ENCODE measurements at places on chromosomes 1 and 21. TPM values are rescaled to one million over a fixed set of nuclear protein-coding genes. Genes with fewer than 3 reads are reported as not detected.

DNA sequence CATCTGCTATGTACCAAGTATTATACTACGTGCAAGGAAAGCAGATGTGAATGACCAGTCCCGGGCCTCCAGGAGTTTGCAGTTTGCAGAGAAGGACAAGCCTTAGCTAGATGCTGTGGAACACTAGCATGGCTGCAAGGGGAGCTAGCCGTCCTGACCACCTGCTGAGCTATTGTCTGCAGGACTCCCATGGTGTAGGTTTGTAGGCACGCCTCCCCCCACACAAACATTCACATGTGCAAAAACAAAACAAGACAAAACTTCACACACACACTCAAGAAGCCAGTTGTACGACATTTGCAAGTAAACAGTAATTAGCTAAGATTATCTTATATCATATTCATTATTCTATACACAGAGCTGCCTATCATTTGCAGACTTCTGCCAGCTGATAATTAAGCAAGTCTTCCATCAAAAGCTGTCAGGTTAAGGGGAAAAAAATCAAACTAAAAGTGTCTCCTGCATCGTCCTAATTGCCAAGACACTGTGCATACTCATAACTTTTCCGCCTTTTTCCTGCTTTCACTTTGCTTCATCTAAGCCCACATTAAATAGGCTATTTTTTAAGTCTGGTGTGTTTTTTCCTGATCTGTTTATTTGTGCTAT, 10.7 kb upstream of the HNRNPU start:
- DNase-seq, result no peak

DNA sequence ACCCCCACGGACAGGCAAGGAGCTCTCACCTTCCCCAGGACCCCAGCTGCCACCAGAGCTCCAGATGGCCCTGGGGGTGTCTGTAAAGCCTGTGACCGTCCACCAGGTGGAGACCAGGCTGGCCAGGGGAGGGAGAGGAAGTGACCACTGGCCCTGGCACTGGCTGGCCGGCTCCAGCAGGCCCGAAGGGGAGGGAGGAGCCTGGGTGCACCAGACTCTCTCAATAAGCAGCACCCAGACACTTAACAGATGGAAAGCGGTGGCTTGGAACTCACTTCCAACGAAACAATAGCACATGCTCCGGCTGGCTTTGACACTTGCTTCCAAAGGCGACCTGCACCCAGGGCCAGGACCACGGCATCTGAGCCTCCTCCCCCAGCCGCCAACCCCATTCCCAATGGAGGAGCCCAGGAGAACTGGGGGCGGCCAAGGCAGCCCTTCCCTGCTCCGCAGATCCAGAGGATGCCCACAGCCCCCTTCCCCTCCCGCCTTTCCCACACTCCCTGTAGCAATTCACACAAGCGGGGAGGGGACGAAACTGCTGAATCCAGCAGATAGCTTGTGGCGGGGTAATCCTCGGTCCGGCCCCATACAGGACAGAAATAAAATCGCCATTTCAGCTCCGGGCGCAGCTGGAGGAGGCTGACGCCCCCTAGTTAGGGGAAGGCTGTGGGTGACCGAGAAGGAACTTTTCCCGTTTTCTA, 742 bp upstream of the PDE9A start:
- no peak for DNase-seq

DNA sequence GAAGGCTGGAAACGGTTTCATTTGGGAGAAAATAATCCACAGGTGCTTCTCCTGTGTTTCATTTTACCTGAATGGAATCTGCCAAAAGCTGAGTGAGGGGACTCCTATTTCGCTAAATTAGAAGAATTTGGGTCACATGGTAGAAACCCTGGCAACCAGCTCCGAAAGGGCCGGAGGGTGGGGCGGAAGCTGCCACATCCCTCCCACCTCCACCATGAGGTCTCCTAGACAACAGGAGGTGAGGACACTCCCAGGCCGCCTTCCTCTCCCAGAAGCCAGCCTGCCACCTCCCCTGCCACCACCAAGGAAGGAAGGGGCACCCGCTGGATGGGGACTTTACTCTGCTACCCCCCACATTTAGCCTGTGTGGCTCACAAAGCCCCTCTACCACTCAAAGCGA, 199.9 kb upstream of the ZC3H12A start:
- no peak for DNase-seq

DNA sequence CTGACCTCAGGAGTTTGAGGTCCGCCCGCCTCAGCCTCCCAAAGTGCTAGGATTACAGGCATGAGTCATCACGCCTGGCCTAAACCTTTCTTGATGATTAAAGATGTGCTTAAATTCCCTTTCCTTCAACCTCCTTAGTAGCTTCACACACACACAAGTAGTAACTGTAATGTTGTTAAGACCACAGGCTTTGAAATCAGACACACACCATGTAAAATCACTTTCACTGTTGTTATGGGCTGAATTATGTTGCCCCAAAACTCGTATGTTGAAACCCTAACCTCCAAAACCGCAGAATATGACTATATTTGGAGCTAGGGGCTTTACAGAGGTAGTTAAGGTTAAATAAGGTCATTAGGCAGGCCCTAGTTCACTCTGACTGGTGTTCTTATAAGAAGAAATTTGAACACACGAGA, 180.2 kb downstream of the NR5A2 start:
- no peak for DNase-seq

DNA sequence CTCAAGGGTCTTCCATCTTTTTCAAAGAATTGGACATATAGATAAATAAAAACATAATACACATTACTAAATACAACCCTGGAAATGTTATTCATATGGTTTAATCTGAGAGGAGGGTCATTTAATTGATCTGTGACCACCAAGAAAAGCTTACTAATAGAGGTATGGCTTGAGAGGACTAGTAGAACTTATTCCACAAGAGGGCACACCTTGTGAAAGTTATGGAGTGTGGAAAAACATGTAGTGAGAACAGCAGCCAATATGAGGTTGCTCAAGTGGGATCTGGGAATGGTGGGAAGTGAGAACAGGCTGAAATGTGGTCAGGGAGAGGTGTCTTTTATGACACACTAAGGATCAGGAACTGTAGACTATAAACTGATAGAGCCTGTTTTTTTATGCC, 973.5 kb upstream of the B3GALT2 start:
- no peak for DNase-seq

The KCNT2 gene
- 0.93 TPM for total RNA-seq

All from mesenteric fat pad (tissue), 1 donor.